A172 (cell line): ENCODE measurements at places on chromosomes 6 and 20. TPM values are rescaled to one million over a fixed set of nuclear protein-coding genes. Genes with fewer than 3 reads are reported as not detected.

DNA sequence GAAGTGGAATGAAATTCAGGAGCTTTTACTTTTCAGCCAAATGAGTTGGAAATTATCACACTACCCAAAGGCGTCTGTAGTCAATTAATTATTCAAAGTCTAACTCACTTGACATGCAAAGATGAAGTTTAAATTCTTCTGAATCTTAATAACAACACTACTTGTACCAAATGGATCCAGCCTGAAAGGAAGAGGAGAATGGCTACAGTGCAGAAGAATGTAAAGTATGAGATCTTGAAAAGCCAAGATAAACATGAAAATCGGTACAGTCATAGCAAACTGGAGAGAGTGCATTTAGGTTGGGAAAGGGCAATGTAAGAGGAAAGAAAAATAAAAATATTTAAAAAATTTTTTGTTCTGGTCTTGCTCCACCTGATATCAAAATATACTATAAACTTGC lies 195.5 kb downstream of the SIM1 start:
- peak; percentile 56 for DNase-seq

GRCh38 chr20:10672624-10673127 lies 1.1 kb downstream of the JAG1 start:
- peak; percentile 46 for DNase-seq

DNA sequence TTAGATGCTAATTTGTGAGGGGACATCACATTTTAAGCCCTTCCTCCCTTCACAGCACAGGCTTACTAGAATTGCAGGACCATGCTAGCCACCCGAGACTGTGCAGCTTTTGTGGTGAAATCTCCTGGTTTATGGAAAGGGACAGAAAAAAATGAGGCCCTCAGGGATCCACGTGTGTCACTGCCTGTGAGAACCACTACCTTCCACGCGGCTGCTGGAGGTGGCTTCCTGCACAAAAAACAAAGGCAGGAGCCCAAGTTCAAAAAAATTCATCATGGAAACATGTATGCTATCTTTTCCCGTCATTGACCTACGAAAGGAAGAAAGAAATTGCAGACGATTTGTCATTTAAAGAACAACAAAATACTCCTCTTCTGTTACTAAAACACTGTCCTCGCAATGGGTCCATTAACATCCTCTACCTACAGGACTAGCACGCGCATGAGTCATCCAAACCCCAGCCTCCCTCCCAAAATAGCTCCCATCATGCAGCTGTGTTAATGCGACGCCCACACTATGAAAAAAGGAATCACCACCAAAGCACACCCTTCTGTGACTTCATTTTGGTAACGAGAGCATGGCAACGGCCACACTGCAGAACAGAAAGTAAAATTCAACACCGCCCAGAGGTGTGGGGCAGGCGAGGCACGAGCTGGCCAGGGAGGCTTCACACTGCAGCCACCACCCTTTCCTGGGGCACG lies 45.7 kb downstream of the RAMACL start:
- DNase-seq = peak; percentile 88

GRCh38 chr6:16183187-16183664 lies 54.3 kb downstream of the MYLIP start:
- DNase-seq = peak; percentile 27

DNA sequence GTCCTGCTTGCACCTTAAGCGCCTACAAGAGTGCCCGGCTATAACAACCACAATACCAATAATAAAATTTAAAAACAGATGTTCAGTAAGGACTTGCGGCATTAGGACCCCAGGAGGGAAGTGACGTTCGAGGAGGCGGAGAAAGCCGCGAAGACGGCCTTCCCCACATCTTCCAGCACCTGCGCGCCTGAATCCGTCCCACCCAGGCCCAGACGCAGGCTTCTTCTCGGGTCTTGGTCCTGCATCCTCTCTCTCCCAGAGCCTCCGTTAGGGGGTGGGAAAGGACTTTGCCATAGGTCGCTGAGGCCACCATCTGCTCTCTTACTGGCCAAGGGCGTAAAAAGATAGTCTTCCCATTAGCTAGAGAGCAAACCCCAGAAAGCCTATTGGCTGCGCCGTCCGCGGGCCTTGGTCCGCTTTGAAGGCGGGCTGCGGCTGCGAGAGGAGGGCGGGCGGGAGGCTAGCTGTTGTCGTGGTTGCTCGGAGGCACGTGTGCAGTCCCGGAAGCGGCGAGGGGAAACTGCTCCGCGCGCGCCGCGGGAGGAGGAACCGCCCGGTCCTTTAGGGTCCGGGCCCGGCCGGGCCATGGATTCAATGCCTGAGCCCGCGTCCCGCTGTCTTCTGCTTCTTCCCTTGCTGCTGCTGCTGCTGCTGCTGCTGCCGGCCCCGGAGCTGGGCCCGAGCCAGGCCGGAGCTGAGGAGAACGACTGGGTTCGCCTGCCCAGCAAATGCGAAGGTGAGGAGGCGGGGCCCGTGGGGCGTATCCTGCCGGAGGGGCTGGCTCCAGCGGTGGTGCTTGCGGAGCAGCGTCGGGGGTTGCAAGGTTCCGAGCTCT lies at the start of gene CNPY3:
CNPY3 (plus strand) TSS at position 495 of the 835 bp plus-strand sequence; CDS start at position 586, 91 bp downstream.
- peak; percentile 97 for DNase-seq

DNA sequence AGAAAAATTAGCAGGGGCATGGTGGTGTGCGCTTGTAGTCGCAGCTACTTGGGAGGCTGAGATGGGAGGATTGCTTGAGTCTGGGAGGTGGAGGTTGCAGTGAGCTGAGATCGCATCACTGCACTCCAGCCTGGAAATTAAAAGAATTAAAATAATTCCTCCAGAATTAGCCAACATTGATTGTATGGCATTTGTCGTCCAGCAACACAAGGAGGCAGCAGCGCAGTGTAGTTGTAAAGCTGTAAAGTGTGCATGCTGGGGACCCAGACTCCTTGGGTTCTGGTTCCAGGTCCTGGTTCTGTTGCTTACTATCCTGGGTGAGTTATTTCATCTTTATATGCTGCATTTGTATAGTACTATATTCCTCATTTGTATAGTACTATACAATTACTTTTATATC lies 41.4 kb downstream of the PEX7 start:
- no peak for DNase-seq

DNA sequence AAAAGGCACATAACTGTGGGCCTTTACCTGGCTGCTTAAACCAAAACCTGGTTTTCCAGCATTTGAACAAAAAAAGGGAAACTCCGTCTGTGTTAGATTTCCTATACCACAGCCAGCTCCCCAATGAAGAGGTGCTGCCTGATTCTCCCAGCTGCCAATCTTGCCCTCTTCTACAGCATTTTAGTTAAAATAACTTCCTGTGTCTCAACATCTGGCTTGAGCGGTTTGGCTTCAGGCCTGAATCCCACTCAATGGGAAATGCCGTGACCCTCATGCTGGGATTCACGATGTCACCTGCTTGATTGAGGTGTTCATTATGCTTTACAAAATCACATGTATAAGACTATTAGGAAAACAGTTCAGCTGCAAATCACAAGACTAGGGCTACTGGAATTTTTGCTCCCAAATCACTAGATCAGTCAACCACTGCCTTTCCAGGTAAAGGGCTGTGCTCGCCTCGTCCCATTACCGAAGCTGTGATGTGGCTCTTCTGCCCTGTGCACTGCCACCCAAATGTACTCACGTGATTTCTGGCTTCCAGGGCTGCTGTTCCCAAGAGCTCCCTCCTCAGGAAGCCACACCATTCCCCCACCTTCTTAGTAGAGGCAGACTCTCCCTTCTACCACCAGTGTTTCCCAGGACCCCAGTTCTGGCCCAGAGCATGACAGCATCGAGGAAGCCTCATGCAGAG lies 94.6 kb downstream of the PSMG4 start:
- no peak for DNase-seq

DNA sequence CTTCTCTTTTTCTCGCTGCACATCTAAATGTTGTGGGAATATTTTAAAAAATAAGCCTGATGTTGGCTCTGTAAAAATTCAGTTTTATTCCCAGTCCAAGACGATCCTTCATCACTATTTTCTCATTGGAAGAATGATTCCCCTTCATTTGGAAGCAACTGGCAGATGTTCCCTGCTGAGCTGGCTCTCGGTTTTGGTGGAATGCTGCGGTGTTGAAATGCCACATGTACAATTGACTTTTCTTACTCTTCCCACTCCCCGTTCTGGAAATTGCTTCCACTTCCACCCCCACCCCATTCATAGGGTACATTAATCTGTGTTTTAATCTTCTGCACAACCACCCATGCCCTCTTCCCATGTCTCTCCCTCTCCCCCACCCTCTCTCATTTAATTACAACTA lies 496.3 kb upstream of the MAP3K7 start:
- no peak for DNase-seq

- no peak for DNase-seq
Measured at GRCh38 chr20:8321001-8321400, 188.9 kb downstream of the PLCB1 start.

- no peak for DNase-seq
Measured at GRCh38 chr6:1129131-1129530, 182.8 kb upstream of the FOXQ1 start.

GRCh38 chr6:154352898-154353585 lies 3.6 kb downstream of the IPCEF1 start:
- no peak for DNase-seq

ARMH2 gene
- not detected in 2 replicates for total RNA-seq

CTCFL gene
- not detected in 2 replicates for total RNA-seq

DNA sequence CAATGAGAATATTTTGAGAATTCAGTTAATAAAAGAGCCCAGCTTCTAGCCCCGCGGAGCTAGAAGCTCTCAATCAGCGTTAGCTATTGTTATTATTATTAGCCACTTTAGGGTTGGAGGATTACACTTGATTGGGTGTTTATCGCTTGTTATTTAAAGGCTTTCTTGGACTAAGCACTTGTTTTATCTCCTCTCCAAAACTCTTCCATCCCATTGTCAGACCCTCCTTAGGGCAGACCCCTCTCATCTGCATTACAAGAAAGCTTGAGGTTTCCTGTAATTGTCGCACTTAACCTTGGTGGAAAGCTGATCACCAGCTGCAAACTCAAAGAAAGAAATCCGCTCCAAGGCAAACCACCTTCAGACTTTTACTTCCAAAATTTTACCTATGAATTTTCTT lies 4.8 kb downstream of the DPPA5 start:
- no peak for DNase-seq

GRCh38 chr20:57224641-57225138 lies 41.8 kb downstream of the BMP7 start:
- no peak for DNase-seq

TRDN gene
- 0.09 and 0.17 TPM in 2 replicates for total RNA-seq

BMP6 gene
- 0.07 and 0.22 TPM in 2 replicates for total RNA-seq

- DNase-seq = no peak
Measured at GRCh38 chr20:43909720-43910119, 4.9 kb upstream of the TOX2 start.

GRCh38 chr6:6057442-6058053 lies 50.8 kb upstream of the NRN1 start:
- peak; percentile 52 for DNase-seq

DNA sequence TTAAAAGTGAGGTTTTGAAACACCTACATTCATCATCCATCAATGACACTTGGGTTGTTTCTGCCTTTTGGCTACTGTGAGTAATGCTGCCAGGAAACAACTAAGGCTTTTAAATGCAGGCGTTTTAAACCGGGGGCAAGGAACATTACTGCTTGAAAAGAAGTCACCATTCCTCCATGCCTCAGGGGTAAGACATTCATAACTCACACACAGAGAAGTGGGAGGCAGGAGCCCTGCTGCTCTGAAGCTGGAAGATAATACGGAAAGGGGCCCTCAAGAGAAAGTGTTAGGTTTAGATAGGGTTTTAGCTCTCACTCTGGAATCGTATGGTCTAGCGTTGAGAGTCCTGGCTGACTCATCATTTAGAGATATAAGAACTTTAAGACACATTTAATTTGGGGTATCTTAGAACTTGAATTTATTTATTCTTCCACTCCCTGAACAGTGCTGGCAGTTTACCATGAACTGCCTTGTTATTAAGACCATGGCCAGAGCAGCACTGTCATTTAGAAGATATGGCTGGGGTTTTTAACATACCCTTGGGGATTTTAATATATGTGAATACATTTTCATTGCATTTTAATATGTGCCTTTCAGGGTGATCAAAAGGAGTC lies 1.8 kb downstream of the TUBB1 start:
- DNase-seq = peak; percentile 71
